ENCODE measurements at places on chromosomes 1 and 21.
A peak's percentile ranks its signal among the peaks of the same experiment; 100 is the strongest.

DNA sequence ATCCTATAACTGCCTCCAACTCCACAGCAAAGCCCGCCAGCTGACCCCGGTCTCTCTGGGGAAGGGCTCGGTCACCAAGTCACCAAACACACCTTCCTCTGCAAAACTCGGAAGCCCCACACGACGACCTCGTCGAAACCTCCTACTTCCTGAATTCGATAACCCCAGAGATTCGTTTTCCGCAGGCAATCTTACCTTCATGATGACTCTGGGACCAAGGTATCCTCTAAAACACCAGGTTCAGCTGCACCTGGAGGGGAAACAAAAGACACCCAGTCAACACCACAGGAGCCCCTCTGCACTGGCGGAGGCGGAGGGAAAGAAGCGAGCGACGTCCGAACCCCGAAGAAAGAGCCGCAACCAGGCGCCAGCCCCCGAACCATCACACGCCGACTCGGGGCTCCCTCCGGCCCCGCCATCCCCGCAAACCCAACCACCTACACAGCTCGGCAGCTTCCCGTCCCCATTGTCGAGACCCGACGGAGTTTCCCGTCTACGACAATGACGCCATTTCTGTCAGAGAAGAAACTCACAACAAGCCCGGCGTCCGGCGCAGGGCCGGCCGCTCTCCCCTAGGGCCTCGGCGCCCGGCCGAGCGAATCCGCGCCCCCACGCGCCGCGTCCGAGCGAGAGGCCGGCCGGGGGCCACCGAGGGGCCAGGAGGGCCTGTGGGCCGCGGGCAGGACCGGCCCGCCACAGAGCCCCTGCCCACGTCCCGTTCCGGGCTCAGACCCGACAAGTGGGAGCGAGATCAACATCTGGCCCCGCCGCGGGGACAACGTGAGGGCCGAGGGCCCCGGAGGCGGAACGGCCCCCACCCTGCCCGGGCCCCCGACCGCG lies 1.0 kb downstream of the ARID4B start:
- peak; percentile 25 for DNase-seq

GRCh38 chr1:186618401-186619170 lies 61.6 kb downstream of the PTGS2 start:
- no peak for DNase-seq

DNA sequence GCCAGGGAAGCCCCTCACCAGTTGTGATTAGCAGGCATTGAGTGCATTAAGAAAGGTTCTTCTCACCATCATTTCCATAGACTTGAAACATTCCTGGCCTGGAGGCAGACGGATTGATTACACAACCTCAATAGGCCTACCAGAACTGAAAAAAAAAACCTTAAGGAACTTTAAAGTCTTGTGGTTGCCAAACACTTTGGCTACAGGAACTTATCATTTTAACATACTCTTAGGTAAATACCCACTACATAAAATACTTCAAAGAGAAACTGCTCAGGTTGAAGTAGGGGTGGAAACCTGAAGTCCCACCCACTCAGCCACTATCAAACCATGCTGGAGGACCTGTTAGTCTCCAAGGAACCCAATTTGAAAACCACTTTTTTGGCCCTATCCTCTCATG lies 22.4 kb upstream of the HMGB4 start:
- no peak for DNase-seq

- no peak for DNase-seq
Observed at GRCh38 chr1:54340878-54341277, 65.3 kb downstream of the SSBP3 start.

DNA sequence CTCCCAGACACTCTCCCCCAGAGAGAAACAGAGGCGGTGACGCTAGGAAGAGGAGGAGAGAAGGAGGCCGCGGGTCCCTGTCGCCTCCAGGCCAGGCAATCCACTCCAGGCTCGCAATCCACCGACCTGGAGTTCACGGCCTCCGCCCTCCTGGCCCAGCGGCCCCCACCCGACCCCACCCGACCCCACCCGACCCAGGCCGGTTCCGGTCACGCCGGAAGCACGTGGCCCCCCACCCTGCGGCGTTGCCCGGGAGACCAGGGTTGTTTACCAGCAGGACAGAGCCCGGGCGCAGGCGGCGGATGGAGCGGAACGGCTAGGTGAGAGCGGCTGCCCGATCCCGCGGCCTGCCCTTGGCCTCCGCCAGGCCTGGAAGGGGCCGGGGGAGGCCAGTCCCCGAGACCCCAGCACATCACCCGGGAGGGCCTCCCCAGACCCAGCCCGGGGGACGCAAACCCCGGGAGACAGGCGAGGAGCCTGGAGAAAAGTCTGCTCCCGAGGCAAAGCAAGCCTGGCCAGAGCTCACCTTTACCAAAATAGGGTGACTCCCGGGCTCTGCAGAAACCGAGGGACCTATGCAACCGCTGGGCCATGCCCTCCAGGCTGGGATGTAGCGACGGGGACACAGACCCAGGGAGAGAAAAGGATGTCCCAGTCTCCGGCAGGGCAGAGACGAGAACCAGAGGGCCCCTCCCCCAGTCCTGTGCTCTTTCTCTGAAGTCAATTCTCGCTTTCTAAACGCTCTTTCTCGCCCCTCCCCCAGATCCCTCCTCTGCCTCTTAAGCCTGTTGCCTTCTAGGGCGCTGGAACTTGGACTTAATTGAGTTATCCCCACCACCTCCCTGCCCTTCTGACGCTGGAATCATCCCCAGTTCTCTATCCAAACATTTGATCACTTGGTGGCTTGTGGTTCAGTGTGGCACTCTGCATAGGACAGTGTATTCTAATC lies at the start of the genes PLA2G2C and UBXN10:
PLA2G2C (minus strand) TSS at position 685 of the 949 bp plus-strand sequence. CDS start 9,155 bp downstream, outside the sequence.
UBXN10 (plus strand) TSS at position 263 of the 949 bp plus-strand sequence. CDS start 4,466 bp downstream, outside the sequence.
- DNase-seq, result no peak

DNA sequence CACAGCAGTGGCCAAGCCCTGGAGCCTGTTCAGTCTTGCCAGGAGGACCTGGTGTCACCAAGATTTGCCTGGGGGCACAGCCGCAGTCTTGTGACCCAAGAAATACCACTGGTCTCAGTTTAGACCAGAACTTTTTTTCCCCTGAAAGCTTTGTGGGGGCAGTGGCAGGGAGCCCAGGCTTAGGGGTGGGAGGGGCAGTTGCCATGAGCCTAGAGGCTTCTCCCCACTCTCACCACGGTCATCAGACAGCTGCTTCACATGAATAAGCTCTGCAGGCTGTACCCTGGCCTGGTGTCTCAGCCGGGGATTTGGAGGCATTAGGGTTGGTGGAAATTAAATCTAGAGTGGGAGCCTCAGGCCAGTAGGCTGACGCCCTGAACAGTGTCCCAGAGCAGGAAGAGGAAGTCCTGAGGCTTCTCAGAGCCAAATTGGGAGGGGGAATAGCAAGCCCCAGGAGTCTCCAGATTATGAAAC lies 73.7 kb downstream of the SLC16A1 start:
- DNase-seq, result no peak

- no peak for DNase-seq
Observed at GRCh38 chr1:1759456-1760344, 18.6 kb downstream of the NADK start.

- no peak for DNase-seq
Observed at GRCh38 chr1:111879081-111879480, 110.4 kb downstream of the KCND3 start.

Data from stimulated activated CD8-positive, alpha-beta memory T cell treated with anti-CD3 and anti-CD28 coated beads, Interleukin-7, amount 100 ng/mL, for 1 hour (primary cell).